Endodermal cell (in vitro differentiated cells): ENCODE measurements at places on chromosomes 4 and X. TPM values are rescaled to one million over a fixed set of nuclear protein-coding genes. Genes with fewer than 3 reads are reported as not detected.

Gene IL21
- not detected in 3 replicates for total RNA-seq

Gene MAGEA3
- not detected in 3 replicates for total RNA-seq

DNA sequence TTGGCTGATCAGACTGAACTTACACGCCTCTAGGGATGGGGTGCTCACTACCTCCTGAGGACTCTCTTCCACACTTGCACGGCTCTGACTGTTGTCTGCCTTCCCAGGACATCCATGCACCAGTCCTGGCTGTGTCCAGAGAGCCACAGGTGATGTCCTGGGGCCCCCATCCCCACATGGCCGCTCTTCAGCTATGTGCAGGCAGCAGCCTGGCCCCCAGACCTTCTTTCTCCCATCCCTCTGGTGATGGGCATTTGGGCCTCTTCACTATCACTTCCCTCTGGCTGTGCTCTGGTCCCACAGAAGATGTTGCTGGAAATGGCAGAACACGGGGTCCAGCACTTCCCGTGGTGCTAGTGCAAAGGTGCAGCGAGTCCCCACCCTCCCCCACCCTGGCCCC, 40.9 kb upstream of the HMX1 start:
- H3K36me3 ChIP-seq, result no peaks in the 10 kb centered on the region
- no peak for DNase-seq
- no peak overlapping the region for H3K4me3 ChIP-seq
- no peak overlapping the region for H3K27ac ChIP-seq
- peaks cover 5% of the 10 kb centered on the region for H3K27me3 ChIP-seq

DNA sequence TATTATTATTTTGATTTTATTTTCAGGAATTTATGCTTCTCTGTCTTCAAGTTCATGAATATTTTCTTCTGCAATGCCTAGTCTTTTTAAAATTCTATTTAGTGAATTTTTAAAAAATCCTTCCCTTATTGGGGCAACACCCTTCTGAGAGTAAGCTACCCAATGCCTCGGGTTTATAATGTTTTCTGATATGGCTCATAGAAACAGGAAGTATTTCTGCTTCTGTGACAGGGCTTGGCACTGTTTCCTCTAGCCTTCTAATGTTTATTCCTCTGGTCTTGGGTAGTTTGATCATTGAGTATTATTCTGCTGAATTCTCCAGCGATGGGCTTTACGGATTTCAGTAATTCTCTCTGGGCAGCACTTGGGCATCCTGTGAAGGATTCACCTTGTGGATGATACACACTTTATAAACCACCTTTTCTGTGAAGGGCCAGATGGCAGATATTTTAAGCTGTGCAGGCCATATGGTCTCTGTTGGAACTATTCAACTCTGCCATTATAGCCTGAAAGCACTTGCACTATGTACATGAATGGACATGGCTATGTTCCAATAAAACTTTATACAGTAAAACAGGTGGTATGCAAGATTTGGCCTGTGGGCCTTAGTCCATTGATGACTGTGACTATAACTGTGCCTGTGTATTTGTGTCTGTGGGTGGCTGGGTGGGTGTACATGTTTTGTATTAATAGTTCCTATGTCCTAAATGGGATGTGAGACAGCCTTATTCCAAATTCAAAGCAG, 95.9 kb upstream of the FAT1 start:
- DNase-seq, result no peak
- H3K27me3 ChIP-seq, result no peaks in the 10 kb centered on the region
- H3K4me1 ChIP-seq, result no peaks in the 10 kb centered on the region
- no peaks in the 10 kb centered on the region for H3K36me3 ChIP-seq

DNA sequence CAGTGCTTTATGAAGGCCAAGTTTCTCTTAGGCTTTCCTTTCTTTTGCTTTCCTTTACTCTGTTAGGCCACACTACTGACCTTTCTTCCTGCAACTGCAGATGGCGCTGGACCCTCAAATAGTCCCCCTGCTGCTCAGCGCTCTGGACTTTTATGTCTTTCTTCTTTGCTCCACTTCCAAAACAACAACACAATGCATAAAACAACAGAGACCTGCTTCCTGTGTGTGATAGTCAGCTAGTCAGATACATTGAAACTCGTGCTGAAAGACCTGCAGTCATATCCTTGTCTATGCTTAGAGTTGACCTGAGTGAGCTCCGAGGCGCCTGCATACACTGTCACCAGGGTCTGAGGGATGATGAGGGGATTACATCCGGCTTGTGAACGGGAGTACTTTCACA, 108.9 kb upstream of the TEX13D start:
- no peak overlapping the region for H3K27ac ChIP-seq
- no peaks in the 10 kb centered on the region for H3K27me3 ChIP-seq
- H3K36me3 ChIP-seq, result no peaks in the 10 kb centered on the region
- DNase-seq, result peak; percentile 59
- H3K4me3 ChIP-seq, result no peak overlapping the region

GRCh38 chr4:13905543-13905942, 278.0 kb upstream of the BOD1L1 start:
- H3K36me3 ChIP-seq, result no peaks in the 10 kb centered on the region
- DNase-seq, result no peak
- H3K4me3 ChIP-seq, result no peak overlapping the region

Gene IGBP1
- 45.0 and 48.7 TPM in 2 replicates for total RNA-seq

- H3K36me3 ChIP-seq, result no peaks in the 10 kb centered on the region
- no peak overlapping the region for H3K4me3 ChIP-seq
- DNase-seq, result no peak
- H3K4me1 ChIP-seq, result no peaks in the 10 kb centered on the region
- no peak overlapping the region for H3K27ac ChIP-seq
Measured at GRCh38 chr4:54165438-54165837, 63.7 kb upstream of the PDGFRA start.

Gene S100G
- not detected in 2 replicates for total RNA-seq

Gene MAPK10
- 45.1 to 52.6 TPM (median 46.7 TPM) in 3 replicates for total RNA-seq

Gene BTK
- 3.4 and 4.3 TPM in 2 replicates for total RNA-seq

Gene HTN1
- not detected in 2 replicates for total RNA-seq

Gene SMPX
- total RNA-seq, result not detected in 3 replicates

Gene ERAS
- not detected in 2 replicates for total RNA-seq

DNA sequence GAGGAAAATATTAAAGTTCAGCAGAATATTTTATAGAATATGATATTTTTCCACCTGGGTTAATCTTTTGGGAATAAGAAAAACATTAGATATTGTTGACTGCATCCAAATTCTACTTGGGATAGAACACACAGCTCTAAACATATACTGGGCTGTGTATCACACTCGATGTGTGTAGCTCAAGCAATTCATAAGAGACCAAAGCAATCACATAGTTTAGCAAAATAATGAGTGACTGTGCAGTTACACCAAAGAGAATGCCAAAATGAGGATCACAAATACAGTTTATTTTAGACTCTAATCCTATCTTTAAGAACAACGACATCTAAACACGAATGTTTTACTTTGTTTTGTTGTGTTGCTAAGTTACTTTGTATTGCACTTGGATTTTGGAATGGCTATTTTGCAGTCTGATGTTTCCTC, 101.2 kb downstream of the CBR4 start:
- no peak overlapping the region for H3K4me3 ChIP-seq
- peaks cover 84% of the 10 kb centered on the region for H3K36me3 ChIP-seq
- no peaks in the 10 kb centered on the region for H3K27me3 ChIP-seq
- no peak overlapping the region for H3K27ac ChIP-seq
- no peaks in the 10 kb centered on the region for H3K4me1 ChIP-seq
- no peak for DNase-seq

DNA sequence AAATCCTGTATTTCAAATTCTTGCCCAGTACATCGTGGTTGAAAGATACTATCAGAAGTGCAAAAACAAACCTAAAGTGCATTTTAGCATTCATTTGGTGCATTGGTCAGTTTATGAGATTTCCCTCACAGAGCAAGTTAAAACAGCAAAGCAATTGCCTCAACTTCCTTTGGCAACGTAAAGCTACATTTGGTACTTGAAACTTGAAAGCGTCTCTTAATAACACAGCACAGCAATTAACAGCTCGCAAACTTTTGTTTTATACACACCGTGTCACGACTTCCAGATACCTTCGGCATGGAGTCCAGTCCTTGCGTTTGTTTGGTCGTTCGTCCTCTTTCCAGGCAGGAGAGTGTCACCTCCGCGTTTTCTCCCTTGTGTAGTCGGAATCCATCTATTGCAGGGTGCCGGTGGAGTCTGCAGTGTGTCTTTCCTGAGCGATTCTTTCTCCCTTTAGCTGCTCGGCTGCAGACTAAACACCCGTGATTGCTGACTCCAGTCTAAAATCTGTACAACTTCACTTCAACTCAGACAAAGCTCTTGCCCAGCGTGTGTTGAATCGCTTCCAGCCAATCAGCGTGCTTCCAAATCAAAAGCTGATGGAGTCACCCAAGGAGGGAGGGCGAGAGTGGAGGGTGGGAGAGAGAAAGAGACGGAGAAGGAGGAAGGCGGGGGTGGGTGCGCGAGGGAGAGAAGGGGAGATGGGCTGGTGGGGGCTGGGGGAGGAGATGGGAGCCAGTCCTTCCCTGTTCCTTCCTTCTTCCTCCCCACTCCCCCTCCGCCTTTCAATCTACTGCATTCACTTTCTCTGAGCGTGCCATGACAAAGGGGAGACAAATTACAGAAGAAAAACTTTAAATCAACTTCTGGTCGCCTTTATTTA, at the start of gene PCDH18:
TSS of gene PCDH18 (minus strand) at position 509 of the 883 bp plus-strand sequence. CDS start at position 103, 406 bp downstream.
- peak; percentile 91 for DNase-seq
- peaks cover 4% of the 10 kb centered on the region for H3K27me3 ChIP-seq
- H3K36me3 ChIP-seq, result no peaks in the 10 kb centered on the region
- H3K4me3 ChIP-seq, result peak within 1 kb of the TSS; percentile 86
- peaks cover 7% of the 10 kb centered on the region for H3K4me1 ChIP-seq
- H3K27ac ChIP-seq, result peak within 1 kb of the TSS; percentile 86

GRCh38 chr4:7653510-7654369, 219.0 kb upstream of the PSAPL1 start:
- DNase-seq, result no peak

DNA sequence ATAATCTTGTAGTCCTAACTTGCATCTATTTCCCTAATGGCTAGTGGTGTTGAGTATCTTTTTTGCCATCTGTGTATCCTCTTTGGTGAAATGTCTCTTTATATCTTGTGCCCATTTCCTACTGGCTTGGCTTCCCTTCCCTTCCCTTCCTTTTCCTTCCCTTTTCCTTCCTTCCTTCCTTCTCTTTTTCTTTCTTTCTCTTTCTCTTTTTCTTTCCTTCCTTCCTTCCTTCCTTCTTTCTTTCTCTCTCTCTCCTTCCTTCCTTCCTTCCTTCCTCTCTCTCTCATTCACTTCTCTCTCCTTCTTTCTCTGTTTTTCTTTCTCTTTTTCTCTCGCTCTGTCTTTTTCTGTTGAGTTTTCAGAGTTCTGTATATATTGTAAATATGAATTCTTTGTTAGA, 61.5 kb upstream of the SLC4A4 start:
- H3K27me3 ChIP-seq, result no peaks in the 10 kb centered on the region
- H3K4me1 ChIP-seq, result no peaks in the 10 kb centered on the region

Gene VEGFC
- total RNA-seq, result 0.60 to 0.97 TPM (median 0.96 TPM) in 3 replicates

DNA sequence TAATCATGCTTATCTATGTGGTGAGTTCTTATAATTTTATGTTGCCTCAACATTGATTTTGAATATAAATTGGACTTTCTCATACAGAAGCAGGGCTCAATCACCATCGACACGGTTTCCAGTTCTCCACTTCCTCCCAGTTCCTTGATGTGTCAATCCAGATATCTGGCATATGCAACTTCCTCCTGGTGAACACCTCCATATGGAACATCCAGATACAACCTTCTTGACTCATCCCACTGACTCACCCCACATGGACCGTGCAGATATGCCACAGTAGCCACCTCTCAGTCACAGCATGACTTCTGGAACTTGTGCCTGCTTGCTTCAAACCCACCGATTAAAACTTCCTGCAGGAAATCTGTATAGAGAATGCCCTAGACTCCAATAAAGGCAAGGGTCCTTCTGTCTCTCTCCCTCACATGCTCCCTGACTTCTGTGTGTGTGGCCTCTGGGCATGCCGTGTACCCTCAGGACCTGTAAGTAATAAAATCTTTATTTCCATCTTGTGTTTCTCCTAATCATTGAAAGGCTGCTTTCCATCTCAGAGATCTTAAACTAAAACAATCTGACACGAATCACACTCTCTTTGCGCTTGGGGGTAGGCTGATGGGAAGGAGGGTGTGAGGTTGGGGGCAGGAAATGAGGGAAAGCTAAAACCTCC, 67.0 kb downstream of the HTRA3 start:
- H3K4me1 ChIP-seq, result no peaks in the 10 kb centered on the region
- no peak overlapping the region for H3K4me3 ChIP-seq
- no peaks in the 10 kb centered on the region for H3K36me3 ChIP-seq
- H3K27ac ChIP-seq, result no peak overlapping the region
- no peak for DNase-seq

Gene NDUFB11
- 86.1 and 96.1 TPM in 2 replicates for total RNA-seq

- H3K36me3 ChIP-seq, result no peaks in the 10 kb centered on the region
- DNase-seq, result no peak
- no peak overlapping the region for H3K4me3 ChIP-seq
- no peaks in the 10 kb centered on the region for H3K4me1 ChIP-seq
- no peaks in the 10 kb centered on the region for H3K27me3 ChIP-seq
- no peak overlapping the region for H3K27ac ChIP-seq
Measured at GRCh38 chr4:5185551-5185950, 134.3 kb downstream of the STK32B start.

GRCh38 chr4:157358439-157358838, 137.9 kb downstream of the GRIA2 start:
- H3K36me3 ChIP-seq, result no peaks in the 10 kb centered on the region
- no peak overlapping the region for H3K4me3 ChIP-seq
- H3K27me3 ChIP-seq, result no peaks in the 10 kb centered on the region
- H3K27ac ChIP-seq, result no peak overlapping the region

DNA sequence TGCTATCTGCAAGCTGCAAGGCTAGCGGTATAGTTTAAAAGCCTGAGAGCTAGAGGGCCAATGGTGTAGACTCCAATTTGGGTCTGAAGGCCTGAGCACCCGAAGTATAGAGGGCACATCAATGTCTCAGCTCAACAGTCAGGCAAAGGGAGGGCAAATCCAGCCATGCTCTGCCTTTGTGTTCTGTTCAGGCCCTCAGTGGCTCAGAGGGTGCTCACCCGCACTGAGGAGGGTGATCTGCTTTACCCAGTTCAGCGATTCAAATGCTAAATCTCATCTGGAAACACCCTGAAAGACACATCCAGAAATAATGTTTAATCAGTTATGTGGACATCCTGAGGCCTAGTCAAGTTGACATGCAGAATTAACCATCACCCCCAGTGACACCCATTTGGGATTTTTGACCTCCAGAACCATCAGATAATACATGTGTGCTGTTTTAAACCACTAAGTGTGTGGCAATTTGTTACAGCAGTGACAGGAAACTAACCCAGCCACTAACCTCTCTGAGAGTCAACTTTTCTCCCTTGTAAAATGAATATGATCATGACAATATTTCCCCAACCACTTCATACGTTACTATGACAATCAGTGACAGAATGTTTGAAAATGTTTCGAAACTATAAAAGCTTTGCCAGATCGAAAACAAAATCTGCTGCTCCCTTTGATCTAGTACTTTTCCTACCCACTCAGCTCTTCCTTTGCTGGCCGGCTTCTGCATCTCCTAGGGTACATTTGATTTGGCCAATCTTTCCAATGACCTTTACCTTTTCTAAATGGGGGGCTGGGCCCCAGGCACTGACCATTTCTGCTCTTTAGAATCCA, 8.4 kb upstream of the TBL1X start:
- no peak overlapping the region for H3K27ac ChIP-seq
- no peak overlapping the region for H3K4me3 ChIP-seq
- H3K27me3 ChIP-seq, result no peaks in the 10 kb centered on the region
- H3K4me1 ChIP-seq, result no peaks in the 10 kb centered on the region

Gene SPANXA2
- total RNA-seq, result not detected in 2 replicates

Gene GYG2
- total RNA-seq, result 95.8 and 108 TPM in 2 replicates
